D721Med (cell line): ENCODE measurements at places on chromosomes 11 and 22.

DNA sequence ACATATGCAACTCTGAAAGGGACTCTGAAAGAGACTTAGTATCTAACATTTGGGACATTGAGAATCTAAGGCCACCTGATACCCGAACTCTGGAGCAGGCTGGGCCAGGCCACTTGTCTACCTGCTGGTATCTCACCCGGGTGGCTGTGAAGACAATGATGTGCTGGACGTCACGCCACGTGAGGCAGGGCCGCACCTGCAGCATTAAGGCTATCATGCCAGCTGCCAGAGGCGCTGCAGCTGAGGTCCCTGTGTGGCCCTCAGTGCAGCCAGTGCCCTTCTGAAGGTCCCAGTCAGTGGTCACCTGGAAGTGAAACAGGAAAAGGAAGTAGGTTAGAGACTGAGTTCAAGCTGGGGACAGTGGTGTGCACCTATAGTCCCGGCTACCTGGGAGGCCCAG lies 12.4 kb downstream of the PCSK7 start:
- no peak for DNase-seq

DNA sequence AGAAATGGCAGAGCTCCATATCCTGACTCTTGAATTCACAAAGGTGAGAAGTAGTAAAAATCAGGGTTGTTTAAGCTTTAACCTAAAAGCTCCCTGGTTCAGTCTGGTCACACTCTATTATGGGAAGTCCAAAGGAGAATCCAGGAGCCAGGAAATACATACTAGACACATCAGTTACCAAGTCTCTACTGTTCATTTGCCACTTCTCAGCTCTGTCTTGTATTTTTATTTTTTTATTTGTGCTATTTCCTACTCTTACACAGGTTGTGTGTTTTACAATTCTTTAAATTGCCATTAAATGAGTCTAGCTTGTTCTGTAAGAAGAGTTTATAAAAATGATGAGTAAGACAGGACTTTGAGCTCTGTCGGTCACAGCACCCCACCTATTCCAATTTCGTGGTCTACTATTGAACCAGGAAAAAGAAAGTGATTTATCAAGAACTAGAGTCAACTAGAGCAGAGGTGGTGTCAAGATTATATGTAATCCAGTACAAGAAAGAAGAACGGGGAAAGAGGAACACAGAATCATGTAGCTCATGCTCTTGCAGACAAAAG lies 9.7 kb downstream of the MS4A12 start:
- no peak for DNase-seq

GRCh38 chr11:34445956-34446355 lies 7.2 kb downstream of the CAT start:
- no peak for DNase-seq

- no peak for DNase-seq
Measured at GRCh38 chr11:126112547-126112946, 49.9 kb upstream of the CDON start.

GRCh38 chr11:11582011-11582701 lies 39.6 kb downstream of the GALNT18 start:
- no peak for DNase-seq

DNA sequence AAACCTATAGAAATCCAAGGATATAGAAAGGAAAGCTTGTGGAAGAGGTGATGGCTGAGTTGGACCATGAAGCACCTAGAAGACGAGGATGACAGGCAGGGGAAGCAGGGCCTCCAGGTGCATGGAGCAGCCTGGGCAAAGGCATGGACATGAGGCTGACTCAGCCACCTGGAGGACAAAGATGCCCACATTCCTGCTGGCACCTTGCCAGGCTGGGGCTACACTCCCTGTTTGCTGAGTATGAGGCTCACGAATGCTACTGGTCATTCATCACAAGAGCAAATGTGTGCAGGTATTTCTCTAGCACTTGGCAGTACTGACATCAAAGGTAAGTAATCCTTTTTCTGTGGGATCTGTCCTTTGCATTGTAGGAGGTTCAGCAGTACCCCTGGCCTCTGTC lies 7.1 kb upstream of the SCGB2A1 start:
- no peak for DNase-seq

- no peak for DNase-seq
Measured at GRCh38 chr11:19951558-19952115, 208.6 kb downstream of the DBX1 start.
